ENCODE measurements at places on chromosomes 1 and 21.

DNA sequence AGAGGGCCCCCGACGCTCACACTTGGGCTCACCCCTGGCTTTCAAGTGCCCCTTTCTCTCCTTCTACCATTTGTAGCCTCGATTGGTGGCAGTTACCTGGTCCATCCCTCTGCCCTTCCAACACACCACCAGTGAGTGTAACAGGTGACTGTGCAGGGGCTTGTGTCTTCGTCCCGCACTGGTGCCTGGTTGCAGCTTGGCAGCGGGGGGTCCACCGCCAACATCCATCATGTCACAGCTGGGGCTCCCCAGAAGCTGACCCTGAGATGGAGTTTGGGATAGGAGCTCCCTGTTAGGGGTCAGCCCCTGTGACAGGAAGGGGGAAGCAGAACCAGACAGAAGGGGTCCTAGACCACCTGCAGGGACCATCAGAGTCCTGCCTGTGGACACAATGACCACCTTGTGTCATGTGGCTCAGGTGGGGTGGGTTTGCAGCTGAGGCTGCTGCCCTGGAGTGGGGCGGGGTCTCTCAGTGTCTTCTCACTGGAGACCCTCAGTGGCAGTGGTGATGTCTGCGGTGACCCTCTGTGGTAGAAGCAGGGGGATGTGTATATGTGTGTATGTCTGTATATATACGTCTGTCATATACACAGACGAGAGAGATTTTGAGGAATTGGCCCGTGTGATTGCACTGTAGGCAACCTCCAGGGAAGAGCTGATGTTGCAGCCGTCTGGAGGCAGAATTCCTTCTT is 3.6 kb upstream of the CALML6 start:
- DNase-seq, result no peak

GRCh38 chr1:110087812-110088738 is 17.6 kb upstream of the ALX3 start:
- peak; percentile 74 for DNase-seq

DNA sequence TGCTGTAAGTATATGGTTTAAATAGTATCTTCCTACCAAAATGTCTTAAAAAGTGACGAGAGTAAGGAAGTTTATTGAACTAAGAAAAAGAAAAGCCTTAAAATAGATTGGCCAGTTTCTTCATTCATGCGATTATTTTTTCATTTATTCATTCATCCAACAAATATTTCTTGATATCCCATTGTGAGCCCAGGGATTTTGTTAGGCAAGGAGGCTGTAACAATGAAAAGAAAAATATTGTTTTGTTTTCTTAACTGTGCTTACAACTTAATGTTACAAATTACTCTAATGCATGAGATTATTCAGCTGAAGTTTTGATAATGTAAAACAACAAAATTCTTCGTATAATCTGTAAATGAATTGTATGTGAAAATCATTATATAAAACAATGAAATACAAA is 882.0 kb downstream of the LTN1 start:
- DNase-seq, result no peak

GRCh38 chr1:172465617-172466016 is 21.7 kb upstream of the PIGC start:
- DNase-seq, result no peak

- DNase-seq, result no peak
Measured at GRCh38 chr1:24373044-24373443, 40.5 kb downstream of the STPG1 start.

- no peak for DNase-seq
Measured at GRCh38 chr1:61083807-61084440, 1.6 kb downstream of the NFIA start.

DNA sequence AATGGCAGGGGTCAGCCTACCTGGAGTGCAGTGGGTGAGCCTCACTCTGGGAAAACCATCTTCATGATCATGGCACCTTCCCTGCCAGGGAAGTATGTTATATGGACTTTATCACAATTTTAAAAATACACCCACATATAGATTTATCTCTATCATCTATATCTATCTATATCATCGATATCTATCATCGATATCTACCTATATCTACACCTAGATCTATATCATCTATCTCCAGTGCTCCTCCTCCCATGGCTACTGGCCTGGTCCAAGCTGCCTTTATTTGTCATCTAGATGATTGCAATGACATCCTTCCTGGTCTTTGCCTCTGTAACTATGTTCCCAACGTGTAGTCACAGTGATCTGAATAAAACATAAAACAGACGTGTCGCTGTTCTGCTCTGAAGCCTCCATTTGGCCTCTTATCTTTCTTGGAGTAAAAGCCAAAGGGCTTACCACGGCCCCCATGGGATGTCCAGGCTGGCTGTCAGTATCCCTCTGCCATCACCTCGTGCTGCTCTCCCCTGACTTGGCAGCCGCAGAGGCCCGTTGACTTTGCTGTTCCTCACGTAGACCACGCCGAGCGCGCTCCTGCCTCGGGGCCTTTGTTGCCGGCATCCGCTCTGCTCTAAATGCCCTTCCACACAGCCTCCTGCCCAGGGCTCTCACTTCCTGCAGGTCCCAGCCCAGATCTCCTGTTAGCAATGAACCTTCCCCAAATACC is 20.6 kb upstream of the KIF26B start:
- no peak for DNase-seq

DNA sequence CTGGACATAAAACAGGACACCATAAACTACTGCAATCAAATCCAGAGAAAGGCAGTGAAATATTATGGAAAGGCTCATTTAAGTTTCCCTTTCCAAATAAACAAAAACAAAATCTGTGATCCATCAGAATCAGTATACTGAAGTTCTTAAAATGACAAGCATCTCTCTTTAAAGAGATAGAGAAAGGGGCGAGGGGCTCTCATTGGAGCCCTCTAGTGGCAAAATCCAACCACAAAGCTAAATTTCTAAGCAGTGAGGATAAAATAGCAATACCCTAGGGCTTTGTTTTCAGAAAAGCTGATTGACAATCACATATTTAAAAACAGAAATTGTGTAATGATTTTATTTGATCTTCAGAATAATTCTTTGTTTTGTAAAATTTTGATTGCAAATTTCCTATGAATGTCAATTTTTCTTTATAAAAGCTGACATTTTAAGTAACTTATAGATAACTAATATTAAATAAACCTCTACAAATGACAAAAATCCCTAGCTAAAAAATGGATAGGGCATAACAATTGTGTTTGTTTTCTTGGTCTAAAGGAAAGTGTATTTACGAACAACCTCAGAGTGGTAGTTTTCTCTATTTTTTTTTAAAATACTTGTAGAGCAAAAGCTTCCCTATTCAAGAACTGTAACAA is 138.2 kb downstream of the COL24A1 start:
- peak; percentile 54 for DNase-seq

DNA sequence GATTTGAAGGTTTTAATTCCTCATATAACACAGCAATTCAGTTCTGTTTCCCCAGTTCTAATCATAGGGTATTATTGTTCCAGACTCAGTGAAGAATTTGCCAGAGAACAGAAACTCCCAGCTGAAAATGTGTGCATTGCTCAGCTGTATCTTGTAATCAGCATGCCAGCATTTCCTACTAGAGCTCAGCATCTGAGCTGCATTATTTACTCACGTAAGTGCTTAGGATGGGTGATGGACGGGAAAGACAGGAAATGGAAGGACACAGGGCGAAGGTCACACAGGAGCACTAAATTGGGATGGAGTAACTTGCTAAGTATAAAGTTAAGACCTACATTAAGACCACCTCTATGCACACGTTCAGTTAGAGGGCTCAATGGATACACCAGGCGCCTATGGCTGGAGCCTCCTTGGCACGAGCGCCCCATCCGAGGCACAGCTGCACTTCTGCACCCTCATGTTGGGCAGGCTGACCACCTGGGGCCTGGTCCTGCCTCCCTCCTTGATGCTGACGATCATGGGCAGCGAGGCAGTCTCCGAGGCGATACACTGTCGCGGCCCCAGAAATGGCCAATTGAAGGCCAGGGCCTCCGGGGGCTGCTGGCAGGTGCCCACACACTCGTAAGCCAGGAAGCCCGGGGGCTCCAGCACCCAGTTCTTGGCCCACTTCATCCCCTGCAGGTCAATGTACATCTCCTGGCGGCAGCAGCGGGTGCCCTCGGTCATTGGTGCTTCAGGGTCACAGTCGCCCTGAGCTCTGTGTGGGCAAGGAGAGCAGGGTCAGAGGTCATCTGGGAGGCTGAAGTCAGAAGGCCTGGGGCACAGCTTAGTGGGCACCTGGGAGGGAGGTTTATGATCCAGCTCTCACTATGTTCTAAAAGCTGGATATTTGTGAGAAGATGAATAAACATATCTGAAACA is 3.7 kb downstream of the LEFTY2 start:
- DNase-seq, result no peak

- peak; percentile 57 for DNase-seq
Measured at GRCh38 chr1:35573198-35574124, at the start of gene TFAP2E. Gene TFAP2E (plus strand): TSS chr1:35573314. CDS start chr1:35573578, 264 bp downstream.

DNA sequence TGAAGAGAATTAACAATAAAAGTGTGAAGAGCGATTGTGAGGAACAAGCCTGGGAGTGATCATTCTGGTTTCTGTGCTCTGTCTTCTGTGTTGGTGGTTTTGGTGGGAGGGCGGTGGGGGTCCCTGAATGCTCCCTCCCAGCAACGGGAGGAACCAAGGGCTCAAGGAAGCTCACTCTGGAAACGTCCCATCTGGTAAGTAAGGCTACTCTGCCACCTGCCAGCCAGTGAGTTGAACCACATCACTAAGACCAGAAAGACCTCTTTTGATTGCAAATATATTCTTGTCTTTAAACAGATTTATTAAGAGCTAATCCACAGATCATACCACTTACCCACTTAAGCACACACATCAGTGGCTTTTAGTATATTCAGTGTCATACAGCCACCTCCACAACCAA is 125.0 kb downstream of the PRDM2 start:
- no peak for DNase-seq

GRCh38 chr1:234114648-234115307 is 210.3 kb downstream of the SLC35F3 start:
- DNase-seq, result peak; percentile 80

GRCh38 chr1:27152829-27153548 is 1.9 kb downstream of the SLC9A1 start:
- peak; percentile 43 for DNase-seq

GRCh38 chr1:170694172-170694926 is 30.4 kb downstream of the PRRX1 start:
- DNase-seq, result no peak

DNA sequence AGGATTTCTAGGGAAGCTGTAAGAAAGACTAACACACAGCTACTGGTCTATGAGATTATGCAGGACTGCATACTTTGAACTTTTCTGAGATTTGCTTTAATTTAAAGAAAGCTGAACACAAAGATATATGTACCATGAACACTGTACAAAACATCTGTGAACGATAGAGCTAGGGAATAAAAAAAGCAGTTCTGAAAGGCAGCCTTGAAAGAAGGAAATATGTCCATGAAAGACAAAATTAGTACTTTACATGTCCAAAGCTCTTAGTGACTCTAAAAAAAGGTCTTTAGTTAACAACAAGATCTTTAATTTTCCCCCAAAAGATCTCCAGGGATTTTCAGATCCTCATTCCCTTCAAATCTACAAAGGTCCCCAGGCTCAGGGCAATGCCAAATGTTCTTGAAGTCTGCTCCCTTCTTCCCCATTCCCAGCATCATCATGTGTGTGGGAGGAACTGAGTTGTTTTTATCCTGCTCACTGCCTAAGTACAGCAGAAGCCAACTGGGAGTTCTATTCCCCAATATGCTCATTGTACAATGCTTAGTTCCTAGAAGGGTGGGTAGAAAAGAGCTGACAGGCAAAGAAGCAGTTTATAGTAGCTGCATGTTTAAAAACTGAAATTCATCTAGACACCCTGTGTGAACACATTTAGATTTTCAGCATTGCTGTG is 60.1 kb upstream of the PTCH2 start:
- DNase-seq, result no peak

GRCh38 chr1:32903991-32904785 is 3.0 kb upstream of the TMEM54 start:
- peak; percentile 33 for DNase-seq

DNA sequence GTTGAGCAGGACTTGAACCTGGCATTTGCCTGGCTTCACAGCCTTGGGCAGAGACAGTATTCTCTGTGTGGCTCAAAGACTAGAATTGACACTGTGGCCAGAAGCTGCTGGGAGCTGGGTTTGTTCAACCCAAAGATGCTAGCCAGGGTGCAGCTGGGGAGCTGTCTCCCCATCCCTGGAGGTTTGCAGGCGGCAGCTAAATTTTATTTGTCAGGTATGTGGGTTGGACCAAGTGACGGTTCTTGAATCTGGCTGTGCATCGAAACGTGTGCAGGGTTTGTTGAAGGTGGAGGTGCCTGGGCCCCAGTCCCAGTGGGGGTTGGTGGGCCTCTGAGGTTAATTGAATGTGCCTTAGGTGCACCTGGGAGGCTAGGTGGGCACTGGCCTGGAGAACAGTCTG is 11.8 kb downstream of the WNT4 start:
- no peak for DNase-seq

DNA sequence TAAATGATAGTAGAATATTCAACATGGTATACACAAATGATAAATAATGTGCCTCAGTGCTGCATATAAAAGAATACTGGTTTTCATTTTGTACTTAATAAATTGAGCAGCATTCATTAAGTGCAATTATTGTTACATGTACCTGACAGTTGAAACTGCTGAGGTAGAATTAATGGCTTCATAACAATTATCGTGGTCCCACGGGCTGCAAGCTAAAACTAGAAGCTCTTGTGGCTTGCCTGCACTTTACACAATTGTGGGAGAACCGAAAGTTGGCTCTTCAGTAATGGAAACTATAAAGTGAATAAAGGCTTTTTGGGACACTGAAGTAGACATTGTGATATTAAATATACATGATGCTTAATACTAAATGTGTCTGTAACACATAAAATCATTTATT is 23.2 kb downstream of the INSL5 start:
- no peak for DNase-seq

DNA sequence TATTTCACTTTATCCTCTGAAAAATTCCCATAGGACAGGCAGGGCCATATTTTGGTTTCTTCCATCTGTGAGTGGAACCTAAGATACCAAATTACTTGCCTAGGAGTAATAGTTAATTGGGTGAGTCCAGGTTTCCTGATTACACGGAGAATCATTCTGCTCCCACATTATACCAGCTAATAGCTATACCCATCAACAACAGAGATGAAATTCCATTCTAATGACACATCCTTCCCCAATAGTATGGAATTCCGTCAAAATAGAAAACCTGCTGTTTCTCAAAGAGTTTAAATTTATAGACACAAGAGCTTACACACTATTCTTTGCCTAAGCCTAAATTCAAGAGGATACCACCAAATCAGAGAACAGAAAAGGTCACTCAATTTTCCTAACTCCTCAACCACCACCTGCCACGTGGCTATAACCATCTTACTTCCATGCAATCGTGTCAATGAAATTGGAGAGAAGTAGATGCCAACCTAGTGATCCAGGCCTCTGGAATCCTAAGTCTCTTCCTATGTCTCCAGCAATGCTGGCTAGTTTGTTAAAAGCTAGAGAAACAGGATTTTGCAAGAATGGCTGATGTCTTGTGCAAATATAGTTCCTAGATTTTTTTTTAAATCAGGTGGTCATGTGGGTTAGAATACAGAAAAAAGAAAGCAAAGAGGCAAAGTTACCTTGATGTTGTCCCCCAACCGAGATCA is 6.2 kb downstream of the PPT1 start:
- DNase-seq, result peak; percentile 50

Measured in ELR (cell line).